ENCODE measurements at places on chromosomes 16 and 17.

DNA sequence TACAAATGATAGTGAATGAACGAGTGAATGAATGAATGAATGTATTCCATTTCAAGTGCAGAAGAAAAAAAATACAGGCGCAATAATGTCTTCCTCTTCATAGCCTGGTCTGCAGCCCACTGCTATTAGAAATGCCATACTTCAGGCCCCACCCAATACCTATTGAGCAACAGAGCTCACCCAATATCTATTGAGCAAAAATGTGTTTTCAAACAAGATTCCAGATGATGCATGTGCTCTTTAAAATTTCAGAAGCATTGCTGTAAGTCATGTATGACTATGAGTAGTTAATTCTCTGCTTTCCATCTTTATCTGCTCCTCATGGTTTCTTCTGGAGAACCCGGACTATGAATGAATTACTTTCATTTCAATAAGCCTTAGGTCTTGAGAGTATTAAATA, 308.2 kb downstream of the XYLT1 start:
- no peak for DNase-seq

DNA sequence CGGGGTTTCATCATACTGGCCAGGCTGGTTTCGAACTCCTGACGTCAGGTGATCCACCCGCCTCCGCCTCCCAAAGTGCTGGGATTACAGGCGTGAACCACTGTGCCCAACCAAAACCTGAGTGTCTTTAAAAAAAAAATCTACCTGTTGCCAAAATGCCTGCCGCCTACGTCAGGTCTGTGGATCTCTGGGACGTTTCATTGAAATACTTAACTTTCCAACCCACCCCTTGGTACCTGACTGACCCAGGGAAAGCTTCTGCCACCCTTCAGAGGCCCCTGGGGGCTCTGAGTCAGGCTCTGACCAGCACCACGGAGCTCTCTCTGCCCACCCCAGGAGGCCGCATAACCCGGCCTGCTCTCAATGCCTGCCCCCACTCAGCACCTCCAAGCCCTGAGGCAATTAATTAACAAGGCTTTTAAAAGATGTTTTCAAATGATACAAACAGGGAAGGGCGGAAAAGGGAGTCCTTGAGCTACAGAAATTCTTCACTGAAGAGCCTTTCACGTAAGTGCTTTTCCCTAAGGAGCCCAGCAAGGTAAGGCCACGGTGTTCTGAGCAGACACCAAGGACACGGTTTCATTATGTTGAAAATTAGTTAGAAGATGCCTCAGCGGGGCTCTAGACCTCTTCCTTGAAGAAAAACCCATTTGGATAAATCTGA, 29.3 kb upstream of the GSG1L start:
- DNase-seq = no peak

DNA sequence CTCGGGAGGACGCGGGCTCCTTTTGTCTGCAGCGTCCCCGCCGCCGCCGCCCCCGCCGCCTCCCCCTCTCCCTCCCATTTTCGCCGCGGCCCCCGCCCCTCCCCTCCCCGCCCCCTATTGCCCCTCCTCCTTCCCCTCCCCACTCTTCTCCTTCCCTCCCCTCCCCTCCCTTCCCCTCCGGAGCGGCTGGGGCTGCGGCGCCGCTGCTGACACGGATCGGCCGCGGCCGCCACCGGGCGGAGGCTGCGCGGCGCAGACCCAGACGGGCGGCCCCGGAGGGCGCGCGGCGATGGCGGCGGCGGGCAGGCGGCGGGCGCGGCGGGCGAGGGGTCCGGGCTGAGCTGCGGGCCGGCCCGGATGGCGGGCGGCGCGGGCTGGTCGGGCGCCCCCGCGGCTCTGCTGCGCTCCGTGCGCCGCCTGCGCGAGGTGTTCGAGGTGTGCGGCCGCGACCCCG, at the start of gene RAB11FIP4:
Gene RAB11FIP4, plus strand, starts transcription at position 180 of the 454 bp plus-strand sequence. Its CDS starts 178 bp downstream, at position 358.
- peak; percentile 62 for DNase-seq

- no peak for DNase-seq
These were observed 3.5 kb downstream of the ACBD4 start for GRCh38 chr17:45138911-45139532.

DNA sequence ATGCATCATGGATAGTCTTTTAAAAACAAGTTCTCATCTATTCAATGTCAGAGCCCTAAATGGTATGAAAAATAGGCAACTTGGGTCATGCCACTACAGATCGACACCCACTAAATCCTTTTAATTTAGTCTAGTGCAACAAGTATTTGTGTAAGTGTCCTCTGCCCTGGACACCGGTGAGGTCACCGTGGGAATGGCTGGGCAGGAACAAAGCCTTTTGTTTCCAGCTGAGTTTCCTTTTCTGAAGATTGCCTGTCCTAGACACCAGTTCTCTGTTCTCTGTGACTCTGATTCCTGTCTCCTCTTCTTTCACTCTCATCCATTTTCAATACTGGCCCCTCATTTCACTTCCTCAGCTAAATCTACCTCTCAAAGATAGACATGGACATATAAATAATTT, 446.5 kb downstream of the MAF start:
- no peak for DNase-seq

DNA sequence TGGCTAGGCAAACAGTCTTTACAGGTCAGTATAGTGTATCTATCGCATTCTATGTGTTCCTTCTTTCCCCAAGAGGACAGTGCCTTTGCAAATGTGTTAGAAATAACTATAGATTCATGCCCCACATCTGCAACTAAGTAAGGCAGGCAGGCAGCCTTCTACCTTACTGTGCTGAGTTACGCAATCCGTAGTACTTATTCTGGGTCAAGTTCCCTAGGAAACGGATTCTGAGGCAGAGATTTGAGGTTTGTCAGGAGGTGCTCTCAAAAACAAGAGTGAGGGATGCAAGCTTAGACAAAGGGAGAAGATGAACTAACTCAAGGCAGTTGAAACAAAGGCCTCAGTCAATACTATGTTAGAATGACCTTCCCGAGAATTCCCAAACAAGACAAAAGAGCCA, 12.7 kb upstream of the ANKFY1 start:
- DNase-seq = no peak

DNA sequence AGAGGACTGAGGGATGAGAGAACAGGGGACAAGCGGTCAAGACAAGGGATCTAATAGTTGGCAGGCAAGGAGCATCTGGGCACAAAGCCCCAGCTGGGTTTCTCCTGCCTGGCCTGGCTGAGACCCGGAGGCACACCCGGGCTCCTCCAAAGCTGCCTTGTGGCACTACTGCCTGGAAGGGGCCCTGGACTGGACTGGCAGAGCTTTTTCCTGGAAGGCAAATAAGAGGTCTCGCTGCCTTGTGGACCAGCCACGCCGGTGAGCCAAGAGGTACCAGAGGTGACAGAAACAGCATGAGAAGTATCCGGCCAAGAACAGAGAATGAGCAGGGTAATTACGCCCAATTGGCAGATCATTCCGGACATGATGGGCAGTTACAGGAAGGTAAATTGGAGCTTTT, 64.6 kb downstream of the GTF3C1 start:
- no peak for DNase-seq

GRCh38 chr16:50408001-50408561, 39.3 kb upstream of the BRD7 start:
- DNase-seq = no peak

GRCh38 chr16:79261481-79261940, 339.0 kb downstream of the MAF start:
- DNase-seq = peak; percentile 69

GRCh38 chr17:47719411-47720152, 13.5 kb upstream of the TBX21 start:
- DNase-seq = no peak

DNA sequence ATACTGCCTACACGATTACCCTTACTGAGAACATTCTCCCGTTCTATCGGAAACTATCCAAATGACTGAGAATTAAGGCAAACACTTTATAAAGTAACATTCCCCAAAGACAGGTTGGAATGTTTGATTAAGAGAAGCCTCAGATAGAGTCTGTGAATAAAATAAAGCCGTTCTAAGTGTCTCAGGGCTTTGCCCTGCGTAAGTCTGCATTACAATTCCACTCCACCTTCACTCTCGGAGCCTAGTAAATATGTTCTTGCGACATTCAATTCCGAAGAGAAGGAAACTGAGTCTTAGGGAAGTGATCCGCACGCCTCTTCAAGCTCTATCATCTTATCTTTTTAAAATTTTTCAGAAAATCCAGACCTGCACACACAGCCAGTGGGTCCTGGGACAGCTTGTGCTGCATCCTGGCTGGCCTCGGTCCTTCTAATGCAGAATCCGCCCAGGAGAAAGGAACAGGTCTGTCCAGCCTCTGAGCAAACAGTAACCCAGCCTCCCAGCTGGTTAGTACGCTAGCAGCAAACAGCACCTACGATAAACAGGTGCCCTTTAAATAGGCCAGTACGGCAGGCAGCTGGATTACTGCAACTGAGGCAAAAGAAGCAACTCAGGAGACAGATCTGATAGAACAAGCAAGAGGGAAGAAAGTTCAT, 254.1 kb upstream of the IRX3 start:
- no peak for DNase-seq

DNA sequence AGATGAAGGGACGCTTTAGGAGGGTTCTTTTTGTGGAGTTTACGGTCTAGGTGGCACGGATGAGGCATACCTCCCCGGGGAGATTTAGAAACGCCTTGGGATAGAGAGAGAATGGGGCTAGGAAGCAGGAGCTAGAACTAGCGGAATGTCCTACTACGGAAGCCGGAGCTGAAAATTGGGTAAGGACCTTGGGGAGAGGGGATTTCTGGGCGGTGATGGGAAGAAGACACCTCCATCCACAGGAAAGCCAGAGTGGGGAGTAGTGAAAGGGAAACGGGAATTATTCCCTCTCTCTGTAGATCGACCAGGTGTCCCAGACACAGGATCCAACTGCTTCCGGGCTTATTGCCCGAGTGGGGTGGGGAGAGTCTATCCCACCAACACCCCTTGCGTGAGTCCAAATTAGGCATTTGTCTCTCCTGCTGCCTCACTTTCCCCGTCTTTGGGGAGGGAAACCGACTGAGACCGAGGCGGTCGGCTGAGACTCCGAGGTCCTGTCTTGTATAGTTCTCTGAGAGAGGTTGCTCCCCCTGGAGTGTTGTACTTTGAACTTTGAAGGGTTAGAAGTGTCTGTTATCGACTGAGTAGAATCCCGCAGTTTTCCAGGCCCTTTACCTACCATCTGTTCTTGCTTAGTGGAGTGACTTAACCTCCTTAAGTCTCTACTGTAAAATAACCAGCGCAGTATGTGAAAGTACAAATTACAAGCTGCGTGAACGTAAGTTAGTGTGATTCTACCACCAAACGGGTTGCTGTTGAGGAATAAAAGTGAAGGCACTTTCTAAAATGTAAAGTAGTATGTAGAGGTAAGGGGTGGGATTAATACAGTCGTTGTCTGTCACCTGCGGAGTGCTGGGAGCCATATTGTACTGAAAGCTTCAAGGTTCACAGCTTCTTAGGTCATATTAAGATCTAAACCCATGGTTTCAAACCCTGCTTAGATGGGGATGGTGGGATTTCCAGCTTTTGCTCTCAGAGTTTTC, 1.0 kb downstream of the RSPRY1 start:
- DNase-seq = peak; percentile 26

DNA sequence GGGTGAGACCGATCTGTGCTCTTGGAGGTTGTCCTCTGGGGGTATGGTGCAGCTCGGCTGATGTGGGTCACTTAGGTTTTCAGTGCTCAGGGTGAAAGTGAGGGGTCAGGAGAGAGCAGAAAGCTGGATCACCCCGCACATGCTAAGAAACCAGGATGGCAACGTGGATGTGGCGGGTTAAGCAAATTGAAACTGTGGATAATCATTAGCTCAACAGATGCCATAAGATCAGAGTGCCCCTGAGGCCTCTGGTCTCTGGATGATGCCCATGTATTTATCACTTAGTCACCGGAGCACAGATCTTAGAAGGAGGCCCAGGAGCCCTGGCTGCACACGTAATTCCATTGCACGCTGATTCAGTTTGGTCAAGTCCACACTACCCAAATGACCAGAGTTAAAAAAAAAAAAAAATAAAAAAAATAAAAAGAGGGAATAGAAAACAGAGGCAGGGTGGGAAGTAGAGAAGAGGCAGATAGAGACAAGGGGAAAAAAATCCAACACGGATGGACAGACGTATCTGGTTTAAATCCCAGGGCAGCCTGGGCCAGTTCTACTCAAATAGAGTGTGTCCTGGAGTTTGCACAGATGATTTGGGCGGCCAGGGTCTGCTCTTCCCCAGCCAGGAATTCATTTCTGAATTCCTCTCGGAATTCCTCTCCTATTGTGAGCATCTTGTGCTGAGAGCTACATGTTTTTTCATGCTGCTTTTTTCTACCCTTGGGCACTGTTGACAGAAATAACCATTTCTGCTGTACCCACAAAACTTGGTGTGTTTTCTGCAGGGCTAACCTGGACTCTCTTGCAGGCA, 378.3 kb downstream of the CPPED1 start:
- DNase-seq = no peak

GRCh38 chr17:21500064-21500463, 123.9 kb downstream of the KCNJ12 start:
- no peak for DNase-seq

DNA sequence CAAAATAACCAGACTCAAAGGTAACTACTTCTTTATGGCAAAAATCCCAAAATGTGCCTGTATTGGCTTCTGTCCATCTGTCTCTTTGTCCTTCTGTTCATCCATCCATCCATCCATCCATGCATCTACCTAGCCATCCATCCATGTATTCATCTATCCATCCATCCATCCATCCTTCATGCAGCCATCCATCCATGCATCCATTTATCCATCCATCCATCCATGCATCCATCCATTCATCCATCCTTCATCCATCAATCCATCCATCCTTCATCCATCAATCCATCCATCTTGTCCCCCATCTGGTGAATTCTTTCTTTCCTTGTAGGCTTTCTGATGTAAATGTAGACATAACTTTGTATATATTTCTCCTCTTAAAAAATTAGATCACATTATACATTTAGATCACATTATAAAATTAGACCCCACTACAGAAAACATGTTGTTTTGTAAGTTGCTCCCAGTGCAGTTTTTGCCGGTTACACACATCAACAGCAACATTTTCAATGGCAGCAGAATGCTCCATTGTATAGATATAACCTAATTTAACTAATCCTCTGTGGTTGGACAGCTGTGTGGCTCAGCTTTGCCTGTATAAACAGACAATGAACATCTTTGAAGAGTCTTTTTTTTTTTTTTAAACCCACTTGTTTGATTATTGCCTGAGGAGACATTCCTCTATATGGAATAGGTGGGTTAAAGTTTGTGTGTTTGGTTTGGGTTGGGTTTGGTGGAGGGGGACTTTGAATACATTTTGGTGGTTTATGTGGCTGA, 72.0 kb downstream of the MSI2 start:
- DNase-seq = no peak

- DNase-seq = no peak
These were observed 12.9 kb upstream of the ZKSCAN2 start for GRCh38 chr16:25270577-25270976.

DNA sequence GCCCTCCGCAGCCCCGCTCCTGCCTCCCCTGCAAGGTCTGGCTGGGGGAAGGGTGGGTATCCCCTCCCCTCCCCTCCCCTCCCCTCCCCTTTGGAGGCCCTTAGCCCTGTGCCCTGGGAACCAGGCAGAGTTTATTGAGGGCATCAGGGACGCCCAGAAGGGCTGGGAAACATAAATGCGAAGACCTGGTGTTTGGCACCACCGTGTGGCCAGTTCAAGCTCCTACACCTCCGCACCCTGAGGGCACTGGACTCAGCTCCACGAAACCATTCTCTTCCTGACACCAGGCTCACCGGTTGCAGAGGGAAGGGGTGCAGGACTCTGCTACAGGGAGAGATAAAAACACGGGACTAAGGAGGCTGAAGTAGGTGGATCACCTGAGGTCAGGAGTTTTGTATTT, 1.0 kb upstream of the AIPL1 start:
- peak; percentile 83 for DNase-seq
